NCI-H460 (cell line): ENCODE measurements at places on chromosomes 4 and X. TPM values are rescaled to one million over a fixed set of nuclear protein-coding genes. Genes with fewer than 3 reads are reported as not detected.

Gene USP27X
- 1.3 and 2.1 TPM in 2 replicates for total RNA-seq

Gene PDGFC
- total RNA-seq = 17.6 and 20.2 TPM in 2 replicates

Gene POU3F4
- not detected in 2 replicates for total RNA-seq

Gene CYBB
- total RNA-seq = not detected in 2 replicates

Gene FRG2
- total RNA-seq = not detected in 2 replicates

Gene RTL5
- 0.37 and 0.46 TPM in 2 replicates for total RNA-seq

Gene NKAP
- total RNA-seq = 16.4 and 17.3 TPM in 2 replicates

Gene UCP1
- total RNA-seq = not detected in 2 replicates
